ENCODE measurements at places on chromosomes 4 and X. TPM values are rescaled to one million over a fixed set of nuclear protein-coding genes. Genes with fewer than 3 reads are reported as not detected.

The MAGIX gene
- total RNA-seq = 13.9 TPM

The DCX gene
- not detected for total RNA-seq

The ARMCX1 gene
- 0.92 TPM for total RNA-seq

The ZNF718 gene
- total RNA-seq = 14.6 TPM

The UNC5C gene
- not detected for total RNA-seq

The MAGEB1 gene
- total RNA-seq = not detected

The CTAG1A gene
- not detected for total RNA-seq

GRCh38 chr4:1843852-1844251 is 12.1 kb downstream of the LETM1 start:
- no peak overlapping the region for H3K4me3 ChIP-seq
- no peaks in the 10 kb centered on the region for H3K4me1 ChIP-seq
- no peak for DNase-seq
- H3K27me3 ChIP-seq = no peaks in the 10 kb centered on the region

DNA sequence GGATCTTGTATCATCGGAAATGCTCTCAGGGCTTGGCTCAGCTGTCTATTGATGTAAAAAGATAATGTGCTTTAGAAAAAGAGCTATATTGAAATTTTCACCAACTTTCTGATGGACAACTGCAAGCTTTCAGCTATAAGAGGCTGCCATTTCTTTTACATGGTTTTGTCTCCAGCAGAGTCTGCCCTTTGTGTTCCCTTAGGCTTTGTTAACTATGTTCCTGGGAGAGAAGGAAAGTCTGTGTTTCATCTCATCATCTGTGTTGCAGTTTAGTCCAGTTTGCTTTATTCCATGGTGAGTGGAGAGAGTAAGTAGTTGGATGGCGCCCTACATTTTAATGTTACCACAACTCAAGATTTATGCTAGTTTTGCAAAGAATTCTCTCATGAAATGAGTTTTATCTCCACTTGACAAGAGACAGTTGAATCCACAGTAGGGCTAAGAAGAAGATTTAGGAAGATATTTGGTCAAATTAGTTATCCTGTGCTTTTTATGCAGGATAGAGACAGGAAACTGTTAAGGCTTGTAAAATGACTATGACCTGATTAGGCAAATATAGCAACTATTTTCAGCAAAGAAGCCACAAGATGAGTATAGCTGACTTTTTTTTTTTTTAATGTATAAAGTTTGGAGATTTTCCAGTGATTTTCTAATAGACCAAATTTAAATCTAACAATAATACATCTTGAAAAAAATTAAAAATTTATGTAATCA is 16.5 kb downstream of the SEPTIN11 start:
- no peak overlapping the region for H3K4me3 ChIP-seq
- no peak overlapping the region for H3K27ac ChIP-seq
- no peaks in the 10 kb centered on the region for H3K27me3 ChIP-seq
- no peak for DNase-seq
- peaks cover 7% of the 10 kb centered on the region for H3K36me3 ChIP-seq

- H3K36me3 ChIP-seq = no peaks in the 10 kb centered on the region
- H3K27ac ChIP-seq = no peak overlapping the region
- DNase-seq = no peak
- peaks cover 11% of the 10 kb centered on the region for H3K4me1 ChIP-seq
- no peak overlapping the region for H3K4me3 ChIP-seq
Observed at GRCh38 chr4:38531141-38531727, 132.8 kb upstream of the KLF3 start.

GRCh38 chr4:45120163-45120562 is 393.8 kb upstream of the GNPDA2 start:
- H3K27ac ChIP-seq = no peak overlapping the region
- DNase-seq = no peak
- H3K27me3 ChIP-seq = no peaks in the 10 kb centered on the region
- H3K4me1 ChIP-seq = no peaks in the 10 kb centered on the region

GRCh38 chr4:186068581-186069348 is at the start of gene TLR3:
TSS of gene TLR3 (plus strand) at chr4:186069156. CDS start at chr4:186076620, 7,464 bp downstream.
- no peaks in the 10 kb centered on the region for H3K27me3 ChIP-seq
- no peaks in the 10 kb centered on the region for H3K36me3 ChIP-seq
- peak within 1 kb of the TSS; percentile 65 for H3K4me3 ChIP-seq
- no peak for DNase-seq
- H3K4me1 ChIP-seq = peaks cover 13% of the 10 kb centered on the region

GRCh38 chr4:161823450-161823849 is 340.4 kb downstream of the FSTL5 start:
- no peak for DNase-seq
- H3K27ac ChIP-seq = no peak overlapping the region
- no peaks in the 10 kb centered on the region for H3K36me3 ChIP-seq
- H3K4me3 ChIP-seq = no peak overlapping the region
- no peaks in the 10 kb centered on the region for H3K4me1 ChIP-seq
- no peaks in the 10 kb centered on the region for H3K27me3 ChIP-seq

- no peak for DNase-seq
- H3K27ac ChIP-seq = no peak overlapping the region
- H3K27me3 ChIP-seq = no peaks in the 10 kb centered on the region
- H3K4me3 ChIP-seq = no peak overlapping the region
Observed at GRCh38 chr4:123127218-123127617, 204.8 kb upstream of the NUDT6 start.

- no peaks in the 10 kb centered on the region for H3K36me3 ChIP-seq
- DNase-seq = no peak
- H3K27ac ChIP-seq = no peak overlapping the region
- peaks cover 14% of the 10 kb centered on the region for H3K4me1 ChIP-seq
Observed at GRCh38 chr4:102437111-102437510, 64.0 kb upstream of the NFKB1 start.

GRCh38 chr4:181959121-181959520 is 284.1 kb upstream of the TENM3 start:
- H3K36me3 ChIP-seq = no peaks in the 10 kb centered on the region
- peaks cover 9% of the 10 kb centered on the region for H3K4me1 ChIP-seq
- no peak for DNase-seq
- no peaks in the 10 kb centered on the region for H3K27me3 ChIP-seq

GRCh38 chr4:11130195-11130970 is 298.3 kb downstream of the HS3ST1 start:
- H3K27ac ChIP-seq = no peak overlapping the region
- H3K27me3 ChIP-seq = peaks cover 36% of the 10 kb centered on the region
- no peaks in the 10 kb centered on the region for H3K4me1 ChIP-seq
- no peak for DNase-seq
- no peaks in the 10 kb centered on the region for H3K36me3 ChIP-seq

- no peaks in the 10 kb centered on the region for H3K4me1 ChIP-seq
- no peak for DNase-seq
Observed at GRCh38 chrX:40570346-40571093, 10.2 kb upstream of the ATP6AP2 start.

GRCh38 chr4:170743633-170744032 is 653.9 kb upstream of the AADAT start:
- no peaks in the 10 kb centered on the region for H3K36me3 ChIP-seq
- H3K4me1 ChIP-seq = no peaks in the 10 kb centered on the region
- H3K4me3 ChIP-seq = no peak overlapping the region
- no peak overlapping the region for H3K27ac ChIP-seq

- H3K27ac ChIP-seq = no peak overlapping the region
- DNase-seq = no peak
- H3K36me3 ChIP-seq = no peaks in the 10 kb centered on the region
- H3K4me3 ChIP-seq = no peak overlapping the region
- peaks cover 10% of the 10 kb centered on the region for H3K4me1 ChIP-seq
Observed at GRCh38 chr4:165612936-165613335, 234.1 kb downstream of the CPE start.

DNA sequence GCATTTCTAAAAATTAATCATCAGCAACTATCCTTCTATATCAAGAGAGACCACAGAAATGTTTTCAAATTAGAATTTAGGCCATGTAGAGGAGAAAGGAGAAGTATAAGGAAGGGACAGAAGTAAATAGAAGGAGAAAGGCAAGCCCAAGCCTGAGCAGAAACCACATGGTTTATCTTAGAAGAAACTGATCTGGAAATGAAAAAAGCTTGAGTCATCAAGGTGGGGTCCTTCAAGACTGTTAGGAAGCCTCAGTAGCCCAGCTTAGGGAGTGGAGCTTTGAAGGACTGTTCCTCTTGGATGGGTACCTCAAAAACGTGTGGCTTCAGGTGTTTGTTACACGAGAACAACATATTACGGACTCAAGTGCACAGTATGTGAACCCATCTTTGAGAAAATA is 4.5 kb downstream of the BMX start:
- H3K27me3 ChIP-seq = no peaks in the 10 kb centered on the region
- peaks cover 9% of the 10 kb centered on the region for H3K4me1 ChIP-seq
- DNase-seq = no peak
- H3K27ac ChIP-seq = no peak overlapping the region
- no peaks in the 10 kb centered on the region for H3K36me3 ChIP-seq
- H3K4me3 ChIP-seq = no peak overlapping the region

GRCh38 chrX:136157187-136157586 is 9.9 kb downstream of the FHL1 start:
- H3K4me1 ChIP-seq = no peaks in the 10 kb centered on the region
- no peak for DNase-seq
- no peak overlapping the region for H3K4me3 ChIP-seq
- no peaks in the 10 kb centered on the region for H3K36me3 ChIP-seq
- peaks cover 40% of the 10 kb centered on the region for H3K27me3 ChIP-seq

GRCh38 chrX:72475338-72475737 is 97.3 kb downstream of the HDAC8 start:
- H3K4me1 ChIP-seq = peaks cover 17% of the 10 kb centered on the region
- no peak overlapping the region for H3K4me3 ChIP-seq
- H3K36me3 ChIP-seq = no peaks in the 10 kb centered on the region
- H3K27me3 ChIP-seq = no peaks in the 10 kb centered on the region

Measured in Calu3 (cell line).